Left lobe of liver (tissue), 2 donors: ENCODE measurements at places on chromosomes 1 and 21. TPM values are rescaled to one million over a fixed set of nuclear protein-coding genes. Genes with fewer than 3 reads are reported as not detected.

DNA sequence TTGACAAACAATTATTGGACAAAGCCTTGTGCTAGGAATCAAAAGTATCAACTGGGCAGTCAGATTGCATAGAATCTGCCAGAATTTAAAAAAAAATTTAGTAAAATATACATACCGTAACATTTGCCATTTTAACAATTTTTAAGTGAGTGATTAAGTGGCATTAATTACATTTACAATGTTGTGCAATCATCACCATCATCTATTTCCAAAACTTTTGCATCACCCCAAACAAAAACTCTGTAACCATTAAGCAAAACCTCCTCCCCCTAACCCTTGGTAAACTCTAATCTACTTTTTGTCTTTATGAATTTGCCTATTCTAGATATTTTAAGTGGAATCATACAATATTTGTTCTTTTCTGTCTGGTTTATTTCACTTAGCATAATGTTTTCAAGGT, 182.8 kb downstream of the LMO4 start:
- no peak for DNase-seq

DNA sequence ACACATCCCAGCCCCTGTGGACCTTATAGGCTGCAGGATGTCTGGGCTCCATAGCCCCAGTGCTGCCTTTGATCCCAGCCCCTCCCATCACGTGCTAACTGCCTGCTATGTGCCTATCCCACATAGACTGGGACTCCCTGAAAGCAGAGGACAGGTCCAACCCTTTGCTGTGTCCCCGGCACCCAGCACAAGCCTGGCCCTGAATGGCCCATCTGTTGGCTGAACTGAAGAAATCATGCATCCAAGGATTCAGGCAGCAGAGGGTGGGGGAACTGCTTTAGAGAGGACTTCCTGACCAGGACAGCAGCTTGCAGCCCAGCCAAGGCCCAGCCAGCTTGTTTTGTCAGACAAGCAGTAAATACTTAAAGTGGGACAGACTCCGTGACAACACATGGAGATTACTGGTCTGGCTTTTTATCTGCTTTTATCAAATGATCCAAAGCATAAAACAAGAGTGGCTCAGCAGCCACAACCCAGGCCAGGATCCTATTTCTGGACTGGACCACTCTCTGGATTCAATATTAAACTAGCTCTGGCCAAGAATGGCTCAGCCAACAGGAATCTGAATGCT, 69.3 kb downstream of the GLIS1 start:
- no peak for DNase-seq

Gene GPR89A
- 15.3 TPM for total RNA-seq

DNA sequence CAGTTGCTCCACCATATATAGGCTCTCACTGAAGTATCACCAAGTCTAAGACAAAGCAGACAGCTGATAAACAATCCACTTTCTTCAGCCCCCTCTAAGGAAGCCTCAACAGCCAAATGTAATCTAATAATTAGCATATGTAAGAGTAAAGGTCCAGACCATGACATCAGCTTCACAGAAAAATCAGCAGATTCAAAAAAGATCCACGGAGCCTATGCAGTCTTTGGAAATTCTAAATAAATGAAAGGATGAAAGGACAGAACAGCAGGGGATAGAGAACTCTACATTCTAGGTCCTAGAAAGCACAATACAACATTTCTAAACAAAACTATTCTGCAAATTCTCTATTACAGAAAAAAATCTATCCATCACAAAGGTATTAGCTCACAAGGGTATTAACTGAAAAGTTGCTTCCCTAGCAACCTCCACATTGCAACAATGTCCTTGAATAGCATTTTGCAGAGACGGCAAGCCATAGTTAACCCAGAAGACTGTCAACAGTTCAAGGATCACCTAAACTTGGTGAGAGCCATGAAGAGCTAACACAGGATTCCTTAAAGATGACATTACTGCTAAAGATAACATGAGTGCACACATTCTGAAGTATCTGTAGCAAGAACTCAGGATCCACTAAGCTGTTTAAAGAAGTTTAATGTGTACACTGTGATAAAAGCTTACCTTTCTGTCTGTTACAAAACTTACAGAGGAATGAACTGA, 74.3 kb downstream of the SIPA1L2 start:
- no peak for DNase-seq

GRCh38 chr1:90710579-90711536, 6.2 kb downstream of the BARHL2 start:
- no peak for DNase-seq

DNA sequence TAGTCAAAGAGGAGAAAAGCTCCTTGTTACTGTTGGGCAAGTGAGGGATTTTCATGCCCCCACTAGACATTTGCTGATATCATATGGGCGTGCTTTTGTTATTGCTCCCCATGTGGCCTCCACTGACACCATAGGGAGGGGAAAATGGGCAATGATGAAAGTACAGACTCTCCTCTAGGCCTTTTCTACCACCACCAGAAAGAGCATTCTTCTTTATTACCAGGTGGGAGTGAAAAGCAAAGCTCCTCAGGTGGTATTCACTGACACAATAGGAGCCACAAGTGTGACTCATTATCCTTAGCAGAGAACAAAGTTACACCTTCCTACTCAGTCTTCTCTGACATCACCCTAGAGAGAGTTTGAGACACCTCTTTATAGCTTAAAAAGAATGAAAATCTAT, 667.1 kb downstream of the LTN1 start:
- DNase-seq, result no peak

Gene LINGO4
- total RNA-seq, result 0.15 TPM

DNA sequence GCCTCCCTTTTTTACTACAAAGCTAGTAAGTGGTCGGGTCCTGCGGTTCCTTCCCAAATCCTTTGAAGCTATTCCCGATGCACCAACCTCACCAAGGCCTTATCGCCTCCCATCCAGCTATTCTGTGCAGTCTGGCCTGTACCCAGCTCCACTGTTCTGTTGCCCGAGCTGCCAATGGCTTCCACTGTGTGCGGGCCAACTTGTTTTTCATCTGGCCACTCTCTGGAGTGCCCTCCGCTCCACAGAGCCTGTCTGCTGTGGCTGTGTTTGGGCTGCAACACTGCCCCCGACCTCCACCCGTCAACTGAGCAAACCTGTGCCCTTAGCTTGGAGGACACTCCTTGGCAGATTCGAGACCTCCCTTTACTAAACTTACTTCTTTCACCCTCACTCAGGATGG, 125.0 kb downstream of the KIAA0319L start:
- no peak for DNase-seq

GRCh38 chr1:53735681-53736080, 3.3 kb downstream of the GLIS1 start:
- DNase-seq, result no peak

GRCh38 chr1:25922056-25922970, 16.1 kb upstream of the STMN1 start:
- DNase-seq, result no peak

GRCh38 chr1:201020721-201021629, 2.5 kb downstream of the KIF21B start:
- no peak for DNase-seq

Gene GJB4
- not detected for total RNA-seq

Gene CCDC190
- total RNA-seq, result not detected

Gene ACOT11
- total RNA-seq, result 1.5 TPM

Gene KCNN3
- total RNA-seq, result 0.23 TPM

DNA sequence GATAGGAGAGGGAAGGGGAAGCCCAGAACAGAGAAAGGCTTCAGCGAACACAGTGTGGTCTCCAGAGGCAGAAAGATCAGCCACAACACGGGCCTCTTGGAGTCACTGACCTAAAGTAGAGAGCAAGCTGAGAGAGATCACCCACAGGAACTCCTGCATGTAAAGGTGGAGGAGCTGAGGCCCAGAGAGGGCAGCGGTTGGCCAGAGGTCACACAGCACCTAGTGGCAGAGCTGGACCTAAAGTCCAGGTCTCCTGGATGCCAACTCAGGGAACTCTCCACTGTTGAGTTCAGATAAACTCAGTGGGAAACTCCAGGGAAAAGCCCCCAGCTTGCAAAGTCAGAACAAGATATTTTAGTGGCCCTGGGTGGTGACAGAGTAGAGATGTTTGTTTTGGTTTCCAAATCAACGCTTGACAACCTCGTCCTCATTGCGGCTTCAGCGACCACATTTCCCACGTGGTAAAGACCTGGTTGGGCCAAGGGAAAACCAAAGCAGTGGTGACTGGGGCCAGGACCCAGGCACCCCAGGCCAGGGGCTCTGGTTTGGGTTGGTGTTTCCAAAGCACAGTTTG, 4.6 kb downstream of the IFFO2 start:
- no peak for DNase-seq

Gene LY9
- total RNA-seq, result 0.18 TPM

GRCh38 chr1:91863498-91863897, 22.5 kb downstream of the TGFBR3 start:
- DNase-seq, result no peak

Gene RGS4
- total RNA-seq, result 0.50 TPM

DNA sequence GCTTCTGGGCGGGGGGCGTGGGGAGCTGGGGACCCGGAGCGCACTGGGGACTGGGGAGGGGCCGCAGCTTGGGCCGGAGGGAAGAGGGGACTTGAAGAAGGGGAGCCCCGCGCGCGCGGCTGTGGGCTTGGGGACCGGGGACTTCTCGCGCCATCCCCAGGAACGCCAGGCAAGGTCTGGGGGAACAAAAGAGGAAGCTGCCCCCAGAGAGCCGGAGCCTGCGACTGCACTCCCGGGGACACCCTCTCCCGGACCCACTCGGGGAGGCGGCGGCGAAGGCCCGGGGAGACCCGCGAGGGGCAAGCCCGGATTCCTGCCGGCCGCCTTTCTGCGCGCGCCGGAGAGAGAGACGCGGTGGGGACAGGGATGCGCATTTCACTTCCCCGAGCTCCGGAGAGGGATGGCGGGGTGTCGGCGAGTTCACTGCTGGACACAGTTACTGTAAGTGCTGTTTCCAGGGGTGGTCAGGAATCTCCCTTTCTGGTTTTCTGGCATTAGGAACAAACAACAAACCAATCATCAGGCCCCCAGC, 732 bp downstream of the ABCG1 start:
- no peak for DNase-seq

- no peak for DNase-seq
These were observed 92.5 kb downstream of the DSCAM start for GRCh38 chr21:40754466-40754865.

Gene POU2F1
- total RNA-seq, result 4.7 TPM

DNA sequence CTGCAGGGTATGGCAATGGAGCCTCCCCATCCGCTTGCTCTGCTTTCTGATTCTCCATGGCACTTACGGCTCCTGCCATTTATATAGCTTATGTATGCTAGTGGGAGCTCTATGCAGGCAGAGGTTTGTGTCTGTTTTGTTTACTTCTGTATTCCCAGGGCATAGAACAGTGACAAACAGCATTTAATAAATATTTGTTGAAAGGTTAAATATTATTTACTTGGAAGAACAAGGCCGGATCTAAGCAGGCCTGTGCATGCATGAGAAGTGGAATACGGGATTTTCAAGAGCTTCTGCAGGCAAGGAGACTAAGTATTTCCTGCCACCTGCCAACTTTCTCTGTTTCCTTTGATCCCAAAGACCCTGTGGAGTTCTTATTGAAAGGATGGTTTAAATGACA, 90.7 kb downstream of the XCL2 start:
- no peak for DNase-seq

- no peak for DNase-seq
These were observed 329.4 kb downstream of the AGBL4 start for GRCh38 chr1:49694251-49694827.

DNA sequence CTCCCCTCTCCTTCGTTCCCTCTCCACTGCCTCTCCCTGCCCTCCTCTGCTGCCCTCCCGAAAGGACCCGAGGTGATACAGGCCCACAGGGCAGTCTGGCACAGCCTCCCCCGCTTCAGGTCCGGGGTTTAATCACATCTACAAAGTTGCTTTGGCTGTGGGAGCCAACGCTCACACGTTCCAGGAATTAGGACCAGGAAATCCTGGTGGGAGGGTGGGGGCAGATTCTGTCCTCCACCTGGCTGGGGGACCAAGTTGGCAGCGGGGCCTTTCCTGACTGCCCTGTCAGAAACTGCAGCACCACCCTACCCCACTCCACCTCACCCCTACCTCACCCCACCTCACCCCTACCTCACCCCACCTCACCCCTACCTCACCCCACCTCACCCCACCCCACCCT, 95.1 kb downstream of the WDR4 start:
- no peak for DNase-seq

DNA sequence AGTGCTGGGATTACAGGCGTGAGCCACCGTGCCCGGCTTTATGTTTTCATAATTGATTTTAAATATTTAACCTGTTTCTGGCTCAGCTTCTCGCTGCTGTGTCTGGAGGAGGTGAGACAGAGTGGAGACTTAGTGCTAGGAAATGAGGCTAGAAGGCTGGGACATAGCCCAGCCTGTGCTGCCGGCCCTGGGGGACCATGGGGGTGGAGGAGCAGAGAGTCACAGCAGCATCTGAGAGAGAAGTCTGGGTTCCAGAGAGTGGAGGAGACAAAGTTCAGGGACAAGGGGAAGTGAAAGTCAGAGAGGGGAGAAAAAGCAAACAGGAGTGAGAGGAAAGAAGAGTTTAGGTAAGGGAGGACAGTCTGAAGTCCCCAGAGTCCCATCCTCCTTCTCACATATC, 71.9 kb downstream of the LHX9 start:
- DNase-seq, result no peak

DNA sequence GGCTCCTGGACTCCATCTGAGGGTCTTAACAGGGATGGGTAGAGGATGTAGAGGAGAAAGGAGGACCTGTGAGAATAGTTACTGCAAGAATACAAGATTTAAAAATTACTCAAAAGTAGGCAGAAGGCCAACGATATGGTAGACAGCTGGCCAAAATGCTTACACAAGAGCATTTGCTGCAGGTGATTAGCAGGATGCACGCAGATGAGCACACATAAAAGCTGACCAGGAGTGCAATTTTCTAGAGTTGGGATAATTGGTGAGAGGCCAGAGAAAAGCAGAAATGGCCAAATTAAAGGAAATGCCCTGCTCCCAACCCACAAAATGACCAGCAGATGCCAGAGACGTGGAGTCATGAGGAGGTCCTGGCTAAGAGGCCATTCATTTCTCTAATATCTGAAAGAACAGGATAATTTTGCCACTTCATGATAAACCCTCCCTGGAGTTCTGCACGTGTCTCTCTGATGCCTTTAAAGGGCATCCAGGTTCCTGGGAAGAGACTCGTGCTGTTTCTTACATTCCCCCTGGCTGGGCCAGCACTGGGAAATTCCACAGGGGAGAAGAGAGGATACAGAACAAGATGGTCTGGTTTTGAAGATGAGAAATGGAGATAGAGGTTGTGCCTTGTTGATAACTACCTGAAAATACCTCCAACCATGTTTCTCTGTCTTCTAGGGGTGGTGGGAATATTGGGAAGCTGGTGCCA, 62.3 kb upstream of the KCNA3 start:
- no peak for DNase-seq

Gene TOMM40L
- 6.3 TPM for total RNA-seq

GRCh38 chr21:9008636-9009035, 1512.7 kb upstream of the TPTE start:
- DNase-seq, result no peak

DNA sequence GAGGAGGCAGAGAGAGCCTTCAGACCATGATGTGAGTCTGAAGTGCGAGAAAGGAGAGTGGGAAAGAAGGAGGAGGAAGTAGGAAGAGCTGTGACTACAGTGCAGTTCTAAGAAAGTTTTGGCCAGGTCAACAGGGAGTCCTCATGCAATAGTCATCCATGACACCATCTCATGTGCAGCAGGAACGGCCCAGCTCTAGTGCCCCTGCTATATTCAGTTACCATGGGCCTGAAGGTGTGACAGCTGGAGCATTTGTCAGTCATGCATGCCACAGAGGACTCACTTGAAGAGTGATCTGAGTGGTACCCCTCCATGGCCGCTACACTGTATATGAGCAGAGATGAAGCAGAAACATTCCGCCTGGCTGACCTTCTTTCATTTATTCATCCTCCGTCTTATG, 77.9 kb downstream of the OMA1 start:
- DNase-seq, result no peak

GRCh38 chr1:167016100-167016750, 27.1 kb downstream of the MAEL start:
- no peak for DNase-seq
